ENCODE measurements at places on chromosomes 12 and 14.
A peak's percentile ranks its signal among the peaks of the same experiment; 100 is the strongest.

GRCh38 chr14:33350366-33350990 lies 411.8 kb downstream of the NPAS3 start:
- DNase-seq, result no peak

GRCh38 chr14:84251411-84252115 lies 1278.4 kb upstream of the FLRT2 start:
- DNase-seq, result no peak

GRCh38 chr14:44778604-44779003 lies 183.1 kb downstream of the KLHL28 start:
- DNase-seq, result peak; percentile 90

DNA sequence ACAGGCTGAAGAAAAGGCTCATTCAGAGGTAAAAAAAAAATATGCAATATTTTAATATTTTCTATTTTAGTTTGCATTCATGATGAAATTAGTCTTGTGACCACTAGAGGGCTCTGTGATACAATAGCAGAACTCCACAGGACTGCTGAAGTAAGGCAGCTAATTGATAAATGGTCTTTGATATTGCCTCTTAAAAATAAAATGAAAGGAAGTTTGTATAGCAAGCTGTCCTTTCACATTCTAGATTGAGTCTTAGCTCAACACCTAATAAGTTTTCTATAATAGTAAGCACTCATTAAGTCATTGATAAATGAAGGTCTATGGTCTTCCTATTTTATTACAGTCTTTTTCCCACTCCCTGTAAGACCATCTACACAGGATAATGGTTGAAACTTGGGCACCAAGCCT lies 315.7 kb downstream of the NAV3 start:
- DNase-seq, result peak; percentile 62

- DNase-seq, result peak; percentile 54
Observed at GRCh38 chr12:22459838-22460490, 84.4 kb downstream of the C2CD5 start.

DNA sequence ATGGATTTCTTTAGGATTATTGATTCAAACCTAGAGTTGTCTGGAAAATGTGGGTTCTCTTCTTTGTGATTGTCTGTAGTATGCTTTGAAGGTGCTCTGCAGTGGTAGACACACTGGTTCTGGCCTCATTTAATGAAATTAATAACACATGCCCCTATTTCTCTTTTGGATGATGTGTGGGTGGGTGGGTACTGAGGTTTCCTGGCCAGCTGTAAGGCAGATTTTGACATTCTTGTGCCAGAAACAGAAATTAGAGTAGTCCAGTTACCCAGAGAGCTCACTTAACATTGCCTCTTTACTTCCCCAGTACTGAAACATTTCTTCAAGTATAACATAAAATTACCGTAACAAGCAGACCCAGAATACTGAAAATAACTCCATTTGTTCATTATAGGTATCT lies 14.4 kb downstream of the TSFM start:
- no peak for DNase-seq

DNA sequence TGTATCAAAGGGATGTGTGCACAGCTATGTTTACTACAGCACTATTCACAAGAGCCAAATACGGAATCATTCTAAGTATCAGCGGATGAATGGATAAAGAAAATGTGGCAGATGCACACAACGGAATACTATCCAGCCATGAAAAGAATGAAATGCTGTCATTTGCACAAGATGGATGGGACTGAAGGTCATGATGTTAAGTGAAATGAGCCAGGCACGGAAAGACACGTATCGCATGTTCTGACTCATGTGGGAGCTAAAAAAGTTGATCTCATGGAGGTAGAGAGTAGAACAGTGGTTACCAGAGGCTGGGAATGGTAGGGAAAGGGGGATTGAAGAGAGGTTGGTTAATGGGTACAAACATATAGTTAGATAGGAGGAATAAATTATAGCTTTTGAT lies 25.9 kb upstream of the ISM2 start:
- DNase-seq, result no peak

- DNase-seq, result no peak
Observed at GRCh38 chr14:37223947-37224474, 26.3 kb downstream of the MIPOL1 start.

GRCh38 chr12:94841177-94841576 lies 162.3 kb downstream of the NDUFA12 start:
- DNase-seq, result no peak

DNA sequence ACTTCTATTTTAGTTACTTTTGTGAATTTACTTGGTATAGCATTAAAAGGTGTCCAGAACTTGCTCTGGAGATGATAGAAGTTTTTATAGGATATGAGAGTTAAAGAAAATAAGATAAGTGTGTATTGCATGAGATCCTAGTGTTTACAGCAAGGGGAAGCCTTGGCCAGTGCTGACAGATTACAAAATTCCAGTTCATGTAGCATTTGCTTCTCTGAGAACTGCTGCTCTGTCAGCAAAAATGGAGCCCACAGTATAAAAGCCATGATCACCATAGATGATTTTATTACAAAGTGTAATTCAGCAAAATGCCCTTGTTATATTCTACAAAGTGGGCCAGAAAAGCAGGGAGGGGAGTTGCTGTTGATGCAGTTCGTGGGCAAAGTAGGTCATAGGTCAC lies 40.0 kb upstream of the ATF1 start:
- DNase-seq, result peak; percentile 11

GRCh38 chr14:81164167-81164774 lies 56.5 kb downstream of the GTF2A1 start:
- DNase-seq, result peak; percentile 77

GRCh38 chr14:65179918-65180724 lies 77.8 kb upstream of the MAX start:
- peak; percentile 89 for DNase-seq

GRCh38 chr14:100058777-100059437 lies 6.3 kb upstream of the EVL start:
- DNase-seq, result no peak

GRCh38 chr12:66697404-66697803 lies 18.5 kb upstream of the GRIP1 start:
- DNase-seq, result no peak

GRCh38 chr12:77294016-77294415 lies 228.6 kb upstream of the E2F7 start:
- peak; percentile 60 for DNase-seq

- DNase-seq, result no peak
Observed at GRCh38 chr14:68953196-68953555, 25.9 kb downstream of the ACTN1 start.

- DNase-seq, result peak; percentile 52
Observed at GRCh38 chr14:49769171-49769570, 1.2 kb downstream of the KLHDC2 start.

DNA sequence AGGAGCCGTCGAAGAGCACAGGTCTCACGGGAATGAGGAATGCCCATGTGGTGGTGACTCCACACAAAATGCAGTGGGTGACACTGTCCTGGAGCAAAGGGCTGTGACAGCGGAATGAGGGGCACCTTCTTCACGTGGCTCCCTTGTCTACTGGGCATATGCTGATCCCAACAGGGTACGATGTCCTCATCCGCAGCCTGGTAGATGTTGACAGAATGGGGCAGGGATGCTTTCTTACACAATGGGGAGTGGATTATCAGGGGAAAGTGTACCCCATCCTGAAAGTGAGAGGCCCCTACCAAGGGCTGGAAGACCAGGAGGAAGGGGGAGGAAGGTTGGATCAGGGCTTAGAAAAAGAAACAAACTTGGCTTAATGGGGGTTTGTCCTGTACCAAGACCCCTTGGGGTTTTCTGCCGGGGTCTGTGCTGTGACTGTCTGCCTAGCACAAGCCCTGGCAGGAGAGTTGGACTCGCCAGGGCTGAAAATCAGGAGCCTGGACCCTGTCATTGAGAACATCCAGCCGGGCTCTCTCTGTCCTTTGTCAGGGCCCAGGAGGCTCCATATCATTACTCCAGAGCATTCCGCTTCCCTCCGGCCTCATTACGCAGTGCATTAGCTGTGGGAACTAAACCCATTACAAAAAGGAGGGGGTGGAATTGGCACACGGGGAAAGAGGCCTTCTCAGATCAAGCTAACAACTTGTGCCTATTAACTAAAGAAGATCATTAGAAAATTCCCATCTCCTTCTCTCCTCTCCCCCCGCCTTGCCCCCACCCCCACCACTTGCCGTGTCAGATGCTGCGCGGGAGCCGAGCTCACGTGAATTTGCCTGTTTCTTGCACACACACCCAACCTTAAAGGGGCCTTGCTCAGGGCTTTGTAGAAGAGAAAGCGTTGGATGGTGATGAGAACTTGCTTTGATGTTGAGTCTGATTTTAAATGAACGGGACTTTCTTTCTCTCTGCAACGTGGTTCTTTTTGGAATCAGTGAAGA lies 171.8 kb upstream of the PARP11 start:
- DNase-seq, result no peak

- DNase-seq, result no peak
Observed at GRCh38 chr14:71238835-71239234, 331.6 kb downstream of the PCNX1 start.

- DNase-seq, result no peak
Observed at GRCh38 chr12:45433441-45433868, 217.6 kb downstream of the ANO6 start.

Data from IMR-90 (cell line).